NCI-H1417 (cell line): ENCODE measurements at places on chromosomes 2 and 18.
A peak's percentile ranks its signal among the peaks of the same experiment; 100 is the strongest.

DNA sequence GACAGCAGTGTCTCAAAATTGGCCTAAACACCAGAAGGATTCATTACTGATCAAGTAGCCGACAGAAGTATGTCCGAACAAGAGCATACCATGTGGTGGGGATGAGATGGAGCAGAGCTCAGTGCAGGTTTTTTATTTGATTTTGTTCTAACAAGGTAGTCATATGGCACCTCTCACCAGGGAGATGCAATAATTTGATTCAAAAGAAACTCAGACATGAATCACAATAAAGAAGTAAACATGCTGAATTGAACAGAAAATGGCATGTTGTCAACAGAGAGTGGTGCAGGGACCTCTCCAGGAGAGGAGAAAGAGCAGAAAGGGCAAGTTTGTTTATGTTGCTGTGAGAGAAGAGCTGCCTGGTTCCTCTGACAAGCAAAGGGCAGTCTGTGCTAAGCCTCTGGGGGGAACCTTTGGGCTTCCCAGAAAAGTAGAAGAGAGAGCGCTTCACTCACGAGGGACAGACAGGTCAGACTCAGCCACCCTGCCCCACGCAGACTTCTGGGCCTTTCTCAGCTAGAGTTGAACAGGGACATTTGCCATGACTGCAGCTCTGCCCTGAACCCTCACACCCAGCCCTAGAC is 351.3 kb upstream of the RAB12 start:
- no peak for DNase-seq

GRCh38 chr2:160533482-160533881 is 39.9 kb upstream of the RBMS1 start:
- no peak for DNase-seq

GRCh38 chr2:64932371-64933216 is 56.6 kb upstream of the SLC1A4 start:
- DNase-seq: no peak

- no peak for DNase-seq
Observed at GRCh38 chr18:21461460-21461859, 139.0 kb downstream of the ESCO1 start.

DNA sequence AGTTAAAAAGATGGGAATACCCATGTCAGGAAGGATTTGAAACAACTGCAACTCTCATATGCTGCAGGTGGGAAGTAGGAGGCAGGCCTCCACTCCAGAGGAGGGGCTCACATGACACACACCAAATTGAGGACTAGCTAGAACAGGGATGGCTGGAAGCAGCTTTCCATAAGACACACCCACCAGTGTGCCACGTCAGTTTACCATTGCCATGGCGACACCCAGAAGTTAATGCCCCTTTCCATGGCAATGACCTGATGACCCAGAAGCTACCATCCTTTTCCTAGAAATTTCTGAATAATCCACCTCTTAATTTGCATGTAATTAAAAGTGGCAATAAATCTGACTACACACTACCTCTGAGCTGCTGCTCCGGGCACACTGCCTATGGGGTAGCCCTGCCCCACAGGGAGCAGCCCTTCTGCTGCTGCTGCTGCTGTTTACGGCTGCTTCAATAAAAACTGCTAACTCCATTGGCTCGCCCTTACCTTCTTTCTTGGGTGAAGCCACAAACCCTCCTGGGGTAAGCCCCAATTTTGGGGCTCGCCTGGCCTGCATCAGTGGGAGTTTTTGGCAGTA is 89.4 kb downstream of the RRM2 start:
- DNase-seq: no peak

- no peak for DNase-seq
Observed at GRCh38 chr2:192194265-192194865, 368 bp downstream of the TMEFF2 start.

GRCh38 chr2:12852135-12852534 is 135.4 kb downstream of the TRIB2 start:
- no peak for DNase-seq

DNA sequence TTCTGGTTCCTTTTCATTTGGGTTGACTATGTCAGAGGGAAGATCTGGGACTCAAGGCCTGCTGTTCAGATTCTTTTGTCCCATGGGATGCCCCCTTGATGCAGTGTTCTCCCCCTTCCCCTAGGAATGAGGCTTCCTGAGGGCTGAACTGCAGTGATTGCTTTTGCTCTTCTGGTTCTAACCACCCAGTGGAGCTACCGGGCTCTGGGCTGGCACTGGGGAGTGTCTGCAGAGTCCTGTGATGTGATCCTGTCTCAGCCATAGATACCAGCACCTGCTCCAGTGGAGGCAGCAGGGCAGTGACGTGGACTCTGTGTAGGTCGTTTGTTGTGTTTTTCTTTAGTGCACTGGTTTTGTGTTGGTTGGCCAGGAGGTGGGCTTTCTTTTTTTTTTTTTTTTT is 32.1 kb upstream of the RHOB start:
- DNase-seq: no peak

DNA sequence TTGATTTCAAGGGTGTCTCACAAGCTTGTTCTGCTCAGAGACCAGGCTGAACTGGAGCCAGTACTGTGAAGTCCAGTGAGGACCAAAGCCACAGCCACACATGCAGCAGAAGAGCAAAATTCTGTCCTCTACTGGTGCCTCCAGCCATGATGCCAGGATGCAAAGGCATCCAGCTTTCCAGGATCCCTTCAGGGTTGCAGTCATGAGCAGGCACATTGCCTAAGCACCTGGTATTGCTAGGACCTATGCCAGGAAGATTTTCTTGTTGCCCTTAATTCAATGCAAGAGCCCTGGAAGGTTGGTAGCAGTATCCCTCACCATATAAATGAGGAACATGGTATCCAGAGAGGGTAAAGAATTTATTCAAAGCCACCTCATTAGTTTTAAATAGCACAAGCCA is 78.9 kb upstream of the CYRIA start:
- DNase-seq: no peak

GRCh38 chr2:62142054-62142453 is 53.9 kb upstream of the B3GNT2 start:
- no peak for DNase-seq

GRCh38 chr2:23953625-23954024 is 13.4 kb downstream of the UBXN2A start:
- DNase-seq: no peak

DNA sequence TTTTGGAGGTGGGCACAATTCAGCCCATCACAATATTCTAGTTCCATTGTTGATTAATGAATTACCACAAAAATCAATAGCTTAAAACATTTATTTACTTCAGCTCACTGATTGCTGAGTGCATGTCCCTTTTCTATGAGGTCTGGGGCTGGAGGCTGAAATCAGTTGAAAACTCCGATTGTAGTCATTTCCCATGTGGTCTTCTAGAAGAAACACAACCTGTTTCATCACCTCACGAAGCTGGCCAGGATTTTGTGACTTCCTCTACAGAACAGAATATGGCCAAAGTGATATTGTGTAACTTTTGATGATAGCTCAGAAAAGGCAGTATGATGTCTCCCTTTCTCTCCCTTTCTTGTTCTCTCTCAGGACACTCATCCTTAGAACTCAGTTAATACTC is 44.1 kb upstream of the CYRIA start:
- no peak for DNase-seq

DNA sequence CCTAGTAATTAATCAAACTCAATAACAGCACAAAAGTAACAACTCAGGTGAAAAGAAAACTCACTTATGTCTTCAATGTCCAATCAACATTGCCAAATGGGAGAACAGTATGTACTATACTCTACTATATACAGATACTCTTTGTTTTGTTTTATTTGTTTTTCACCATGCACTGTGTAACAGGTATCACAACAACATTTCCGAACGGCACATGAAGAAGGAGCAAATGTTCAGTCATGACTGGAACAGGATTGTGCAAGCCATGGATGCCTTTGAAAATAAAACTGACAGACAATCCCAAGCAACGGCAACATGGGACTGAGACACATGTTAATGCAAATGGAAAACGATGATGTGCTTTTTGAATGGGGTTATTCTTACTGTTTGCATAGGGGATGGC is 334.9 kb upstream of the THUMPD2 start:
- peak; percentile 86 for DNase-seq

GRCh38 chr2:227117852-227118251 is 46.2 kb downstream of the COL4A4 start:
- DNase-seq: no peak

GRCh38 chr2:60735496-60736250 is 20.4 kb upstream of the PAPOLG start:
- DNase-seq: peak; percentile 37

GRCh38 chr2:159677654-159678053 is 34.7 kb upstream of the MARCHF7 start:
- DNase-seq: no peak

- no peak for DNase-seq
Observed at GRCh38 chr2:241151934-241152660, 1.8 kb downstream of the PPP1R7 start.

- no peak for DNase-seq
Observed at GRCh38 chr2:212618636-212619035, 80.0 kb upstream of the ERBB4 start.

- DNase-seq: no peak
Observed at GRCh38 chr2:169137924-169138323, 68.6 kb downstream of the DHRS9 start.

GRCh38 chr2:122210898-122211856 is 455.7 kb downstream of the TSN start:
- no peak for DNase-seq

- DNase-seq: no peak
Observed at GRCh38 chr18:72470391-72470790, 73.8 kb downstream of the CBLN2 start.

- no peak for DNase-seq
Observed at GRCh38 chr2:147639386-147639785, 205.4 kb upstream of the ACVR2A start.

DNA sequence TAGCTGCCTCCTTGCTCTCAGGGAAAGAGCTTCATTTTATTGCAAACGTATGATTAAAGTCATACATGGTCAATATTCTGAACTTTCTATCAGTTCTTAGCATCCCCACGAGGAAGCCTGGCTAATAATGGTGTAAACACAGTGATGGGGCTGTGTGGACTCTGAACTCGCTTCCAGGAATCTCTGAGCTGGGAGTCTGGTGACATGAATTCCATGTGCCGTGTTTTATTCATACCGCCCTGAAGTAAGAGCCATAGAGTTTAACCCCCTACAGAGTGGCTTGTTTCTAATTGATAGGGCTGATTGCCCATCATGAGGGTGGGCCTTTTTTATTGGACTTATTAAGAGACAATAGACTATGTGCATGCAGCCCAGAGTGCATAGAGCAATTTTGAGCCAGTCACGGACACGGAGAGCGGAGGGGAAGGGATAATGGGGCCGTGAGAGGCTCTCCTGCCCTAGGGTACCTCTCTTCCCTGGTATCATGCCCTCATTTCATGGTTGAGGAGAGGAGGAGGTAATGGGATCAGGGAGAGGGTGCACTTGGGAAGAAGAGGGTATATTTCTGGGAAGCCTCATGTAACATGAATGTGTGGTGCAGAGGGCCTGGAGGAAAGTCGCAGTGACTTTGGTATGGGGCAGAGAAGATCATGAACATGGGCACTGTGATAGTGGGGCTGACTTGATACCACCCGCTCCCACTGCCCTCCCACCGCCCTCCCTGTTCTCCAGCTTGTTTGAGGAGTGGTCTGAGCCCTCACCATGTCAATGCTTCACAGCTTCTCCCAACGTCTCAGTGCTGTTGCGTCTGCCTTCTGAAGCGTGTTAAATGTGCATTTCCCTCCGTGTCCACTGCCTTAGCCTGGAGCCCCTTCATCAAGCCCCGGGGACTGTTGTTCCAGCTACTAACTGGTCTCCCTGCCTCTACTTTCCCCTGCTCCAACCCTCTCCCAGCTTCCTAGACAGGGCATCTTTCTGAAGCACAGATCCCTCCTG is 73.2 kb downstream of the IL1R2 start:
- DNase-seq: no peak

GRCh38 chr2:6452702-6453481 is 412.8 kb downstream of the CMPK2 start:
- DNase-seq: no peak

- peak; percentile 16 for DNase-seq
Observed at GRCh38 chr2:1862608-1863280, 118.4 kb upstream of the PXDN start.

DNA sequence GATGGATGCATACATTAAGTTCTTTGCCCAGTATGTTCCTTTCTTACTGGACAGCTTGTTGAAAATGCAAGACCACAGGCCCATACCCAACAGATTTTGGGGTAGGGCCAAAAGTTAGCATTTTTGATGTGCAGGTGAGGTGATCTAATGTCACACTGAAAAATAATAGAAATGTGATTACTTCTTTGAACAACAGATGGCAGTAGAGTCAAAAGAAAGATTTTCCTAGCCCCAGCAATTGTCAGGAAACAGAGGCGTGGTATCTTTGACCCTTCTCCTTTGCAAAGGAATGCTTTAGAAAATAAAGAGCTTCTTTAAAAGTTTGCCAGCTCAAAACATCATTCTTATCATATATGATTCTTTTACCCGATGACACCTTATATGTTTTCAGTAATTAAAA is 343.6 kb upstream of the SYT4 start:
- peak; percentile 25 for DNase-seq

DNA sequence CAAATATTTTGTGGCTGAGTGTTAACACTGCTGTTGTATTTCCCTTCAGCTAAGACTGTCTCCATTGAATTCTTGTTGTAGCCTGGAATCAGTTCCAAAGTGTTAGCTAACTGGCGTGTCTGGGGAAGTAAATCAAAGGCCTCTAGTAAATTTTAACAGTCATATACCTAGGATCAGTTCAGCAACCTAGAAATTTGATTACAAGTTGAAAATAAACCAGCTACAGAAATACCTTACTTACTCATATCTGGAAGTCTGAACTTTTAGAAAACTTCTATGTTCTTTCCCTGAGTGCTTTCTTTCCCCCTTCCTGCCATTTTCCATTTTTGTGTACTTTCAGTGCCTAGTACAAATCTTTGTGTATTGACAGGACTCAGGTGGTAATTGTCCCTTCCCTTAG is 396.7 kb upstream of the DCC start:
- DNase-seq: no peak

DNA sequence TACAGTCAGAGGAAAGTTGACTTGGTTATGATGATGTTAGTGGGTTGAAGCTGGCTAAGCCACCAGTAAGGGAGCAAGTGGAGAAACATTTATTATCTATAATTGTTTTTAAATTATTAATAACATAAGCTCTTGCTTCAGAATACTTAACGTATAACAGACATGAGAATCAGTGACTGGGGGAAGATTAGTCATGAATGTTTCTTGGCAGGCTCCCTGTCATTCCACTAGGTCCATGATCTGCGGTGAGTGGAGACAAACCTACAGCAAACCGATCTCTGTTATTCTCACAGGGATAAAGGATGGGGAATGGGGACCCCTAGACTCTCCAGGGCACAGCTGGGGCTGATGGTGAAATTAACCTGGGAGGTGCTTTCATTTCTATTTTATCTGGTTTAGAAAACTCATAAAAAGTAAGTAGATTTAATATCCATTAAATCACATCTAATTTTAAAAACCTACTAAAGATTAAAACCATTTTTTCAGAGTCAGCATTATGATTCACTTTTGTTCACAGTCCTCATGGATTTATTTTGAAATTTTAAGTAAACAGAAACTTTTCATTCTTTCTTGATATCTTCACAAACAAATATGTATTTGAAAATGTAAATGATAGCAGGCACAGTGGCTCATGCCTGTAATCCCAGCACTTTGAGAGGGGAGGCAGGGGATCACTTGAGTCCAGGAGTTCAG is 420.3 kb downstream of the PTPRM start:
- DNase-seq: no peak
